ENCODE measurements at places on chromosomes 11 and 22.

- no peak for DNase-seq
Measured at GRCh38 chr11:80638296-80638695, 1197.5 kb upstream of the TENM4 start.

- DNase-seq = no peak
Measured at GRCh38 chr22:49676230-49676629, 151.4 kb downstream of the BRD1 start.

DNA sequence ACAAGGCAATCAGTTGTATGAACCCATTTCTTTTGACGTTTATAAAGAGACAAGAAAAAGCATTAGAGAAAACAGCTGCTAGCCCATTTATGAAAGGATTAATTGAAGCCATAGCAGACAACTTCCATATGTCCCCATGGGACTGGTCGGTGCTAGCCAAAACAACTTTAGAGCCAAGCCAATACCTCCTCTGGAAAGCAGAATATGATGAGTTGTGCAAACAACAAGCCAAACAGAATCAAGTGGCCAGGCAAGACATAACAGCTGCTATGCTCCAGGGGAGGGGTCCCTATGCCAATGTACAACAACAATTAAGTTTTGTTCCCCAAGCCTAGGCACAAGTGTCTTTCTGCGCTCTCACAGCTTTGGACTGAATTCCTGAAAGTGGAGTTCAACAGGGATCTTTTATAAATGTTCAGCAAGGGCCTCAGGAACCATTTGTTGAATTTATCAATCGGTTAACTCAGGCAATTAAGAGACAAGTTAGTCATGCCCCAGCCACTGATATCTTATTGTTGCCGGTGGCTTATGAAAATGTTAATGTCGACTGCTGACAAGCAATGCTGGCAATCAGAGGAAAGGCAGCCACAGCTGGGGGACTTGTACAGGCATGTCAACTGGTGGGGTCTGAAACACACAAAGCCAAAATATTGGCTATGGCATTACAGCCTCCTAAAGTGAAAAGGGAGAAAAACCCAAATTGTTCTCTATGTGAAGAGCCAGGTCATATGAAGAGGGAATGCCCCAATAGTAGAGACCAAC, 1593.1 kb upstream of the TENM4 start:
- no peak for DNase-seq

DNA sequence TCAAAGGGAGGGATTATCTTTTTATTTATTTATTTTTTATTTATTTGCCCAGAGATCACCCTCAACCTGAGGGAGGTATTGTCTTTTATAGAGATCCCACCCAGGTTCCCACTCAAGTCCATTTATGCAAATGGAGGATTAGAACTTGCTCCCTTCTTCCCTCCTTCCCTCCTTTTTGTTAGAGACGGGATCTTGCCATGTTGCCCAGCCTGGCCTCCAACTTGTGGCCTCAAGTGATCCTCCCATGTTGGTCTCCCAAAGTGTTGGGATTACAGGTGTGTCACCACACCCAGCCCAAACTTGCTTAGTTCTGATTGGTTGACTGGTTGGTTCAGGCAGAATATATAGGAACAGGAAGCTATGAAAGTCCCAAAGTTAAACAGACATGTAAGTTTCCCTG, 51.9 kb downstream of the HIPK3 start:
- DNase-seq = no peak

DNA sequence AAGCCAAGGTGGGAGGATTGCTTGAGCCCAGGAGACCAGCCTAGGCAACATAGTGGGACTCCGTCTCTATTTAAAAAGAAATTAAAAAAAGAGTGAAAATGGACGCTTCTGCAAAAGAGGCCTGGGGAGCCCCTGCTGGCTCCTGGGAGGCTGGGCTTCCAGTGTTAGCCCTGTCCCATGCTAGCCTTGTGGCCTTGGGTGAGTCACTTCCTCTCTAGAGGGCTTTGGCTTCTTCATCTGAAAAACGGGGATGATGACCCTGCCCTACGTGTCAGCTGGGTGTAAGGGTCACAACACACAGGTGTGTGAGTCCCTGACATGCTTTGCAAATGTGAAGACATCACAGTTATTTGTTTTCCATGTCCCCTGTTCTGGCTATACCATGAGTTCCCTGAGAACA, 32.8 kb downstream of the FAM227A start:
- no peak for DNase-seq

GRCh38 chr11:8258784-8259183, 4.9 kb downstream of the LMO1 start:
- DNase-seq = peak; percentile 46

DNA sequence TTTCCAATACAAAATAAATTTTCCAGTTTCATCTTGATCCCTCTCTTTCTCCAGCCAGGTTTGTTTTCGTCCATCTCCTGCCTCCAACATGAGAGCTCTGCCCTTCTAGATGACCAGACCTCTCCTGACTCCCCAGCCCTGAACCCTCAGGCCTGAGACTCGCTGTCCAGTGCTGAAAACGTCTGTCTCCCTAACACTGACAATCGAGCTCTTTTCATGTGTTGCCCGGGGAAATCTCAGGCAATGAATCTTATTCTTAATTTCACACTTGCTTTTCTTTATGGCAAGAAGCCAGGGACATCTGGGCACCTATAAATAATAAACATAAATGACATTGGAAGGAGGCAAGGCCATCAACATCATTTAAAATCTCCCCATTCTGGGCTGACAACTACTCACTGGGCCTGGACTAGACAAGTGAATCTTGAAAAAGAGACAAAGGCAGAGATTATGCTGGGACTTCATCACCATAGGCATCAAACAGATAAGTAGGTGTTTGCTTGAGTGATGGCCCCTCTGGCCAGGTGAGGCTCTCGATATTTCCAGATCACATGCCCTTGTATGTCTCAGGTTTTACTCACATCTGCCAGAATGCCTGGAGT, 274.5 kb upstream of the B3GAT1 start:
- DNase-seq = no peak

- no peak for DNase-seq
Measured at GRCh38 chr22:17592201-17592600, 28.9 kb downstream of the SLC25A18 start.

DNA sequence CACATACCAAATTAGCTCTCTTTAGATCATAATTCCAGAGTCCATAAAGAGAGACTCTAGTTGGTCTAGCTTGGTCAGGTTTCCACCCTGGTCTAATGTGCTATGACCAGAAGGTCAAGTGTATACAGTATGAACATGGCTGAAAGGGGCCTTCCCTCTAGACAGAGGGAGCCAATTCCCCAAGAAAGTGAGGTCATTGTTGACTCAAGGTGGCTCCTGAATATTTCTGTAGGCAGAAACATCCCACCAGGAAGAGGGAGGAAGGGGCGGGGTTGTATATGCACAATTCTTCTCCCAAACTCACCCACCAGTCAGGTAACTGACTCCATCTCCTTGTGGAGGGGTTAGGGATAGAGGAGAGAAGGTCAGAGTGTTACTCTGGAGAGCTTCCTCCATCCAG, 281.8 kb upstream of the PLET1 start:
- DNase-seq = no peak

DNA sequence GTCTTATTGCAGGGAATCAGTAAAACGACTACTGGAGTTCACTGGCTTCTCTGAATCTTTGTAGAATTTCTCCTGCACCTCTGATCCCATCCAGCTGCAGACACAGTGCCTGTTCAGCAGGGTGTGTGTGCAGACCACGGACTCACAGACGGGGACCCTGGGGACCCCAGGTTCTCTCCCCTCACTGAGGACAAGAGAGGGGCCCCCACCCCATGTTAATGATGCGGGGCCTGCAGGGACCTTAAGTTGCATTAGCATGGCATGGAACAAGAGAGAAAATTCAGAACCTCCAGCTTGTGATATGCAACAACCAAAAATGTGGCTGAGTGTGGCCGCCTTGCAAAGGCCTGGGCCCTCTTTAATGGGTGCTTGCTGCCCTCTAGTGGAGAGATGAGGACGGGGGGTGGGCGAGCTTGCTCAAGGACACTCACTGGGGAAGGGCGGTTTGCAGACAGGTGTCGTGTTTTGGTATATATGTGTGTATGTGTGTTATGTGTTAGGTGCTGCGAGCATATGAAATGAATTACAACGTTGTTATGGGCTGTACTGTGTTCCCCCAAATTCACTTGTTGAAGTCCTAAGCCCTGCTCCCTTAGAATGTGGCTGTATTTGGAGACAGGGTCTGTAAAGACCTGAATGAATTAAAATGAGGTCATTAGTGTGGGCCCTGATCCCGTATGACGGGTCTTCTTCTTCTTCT, 84.4 kb upstream of the SEPTIN5 start:
- DNase-seq = peak; percentile 37

DNA sequence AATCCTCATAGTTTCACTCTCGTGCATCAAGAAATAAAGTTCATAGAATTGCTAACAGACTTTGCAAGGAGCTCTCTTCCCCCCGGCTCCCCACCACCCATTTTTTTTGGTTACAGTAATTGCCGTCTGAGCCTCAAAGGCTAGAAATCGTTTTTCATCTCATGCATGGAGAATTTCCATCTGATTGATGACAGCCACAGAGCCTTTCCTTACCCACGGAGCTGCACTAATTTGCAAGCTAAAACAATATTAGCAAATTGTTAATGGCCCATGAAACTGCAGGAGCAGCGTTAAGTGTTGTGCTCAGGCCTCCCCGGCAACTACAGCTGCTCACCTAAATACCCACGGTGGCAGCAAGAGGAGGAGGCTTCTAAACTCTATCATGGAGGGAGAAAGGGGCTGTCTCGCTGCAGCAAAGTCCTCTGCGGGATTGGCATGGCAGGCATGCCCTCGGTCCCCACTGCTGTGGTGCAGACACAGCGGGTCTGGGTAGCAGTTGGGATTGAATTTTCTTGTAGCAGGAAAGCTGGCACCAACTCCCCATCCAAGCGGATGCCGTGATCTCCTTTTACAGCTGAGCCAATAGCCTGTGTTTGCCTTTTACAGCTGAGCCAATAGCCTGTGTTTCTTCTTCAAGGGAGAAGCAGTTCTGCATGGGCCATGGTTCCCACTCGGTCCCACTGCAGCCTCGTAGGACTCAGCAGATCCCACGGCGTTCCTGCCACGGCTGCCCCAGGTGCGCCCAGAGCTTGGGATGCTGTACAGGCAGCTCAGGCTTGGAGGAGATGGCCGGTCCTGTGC, 412.3 kb downstream of the BRD1 start:
- no peak for DNase-seq
